Testis (tissue), 5 donors: ENCODE measurements at places on chromosomes 6 and 20.

DNA sequence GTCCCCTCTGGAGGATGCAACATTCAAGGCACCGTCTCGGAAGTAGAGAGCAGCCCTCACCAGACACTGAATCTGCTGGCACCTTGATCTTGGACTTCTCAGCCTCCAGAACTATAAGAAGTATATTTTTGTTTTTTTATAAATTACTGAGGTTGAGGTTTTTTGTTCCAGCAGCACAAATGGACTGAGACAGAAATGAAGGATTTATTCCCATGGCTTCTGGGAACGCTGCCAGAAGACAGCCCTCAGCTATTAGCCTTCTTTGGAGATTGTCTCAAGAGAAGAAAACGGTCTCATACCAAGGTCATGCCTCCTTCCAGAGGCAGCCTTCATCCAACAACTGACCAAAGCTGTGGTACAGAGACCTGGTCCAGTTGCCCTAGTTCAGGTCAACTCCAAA lies 85.4 kb downstream of the CHMP4B start:
- DNase-seq = peak; percentile 69

DNA sequence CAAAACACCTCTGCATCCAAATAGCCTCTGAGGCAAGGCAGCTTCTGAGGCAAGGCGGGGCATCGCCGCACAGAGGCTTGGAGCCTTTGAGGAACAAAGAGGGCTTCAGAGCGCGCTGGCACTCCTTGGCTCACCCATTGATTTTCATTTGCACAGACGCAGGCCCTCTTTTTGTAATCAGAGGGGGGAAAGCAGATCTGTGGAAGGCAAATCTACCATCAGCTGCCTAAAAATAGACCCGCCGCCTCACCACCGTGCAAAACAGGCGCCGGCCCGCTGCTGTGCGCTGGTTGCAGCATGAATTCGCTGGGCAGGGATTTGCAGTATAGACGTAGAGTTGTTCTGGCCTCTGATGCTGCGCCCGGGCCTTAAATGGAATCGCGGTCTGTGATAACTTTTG lies 69.9 kb upstream of the STMND1 start:
- DNase-seq = no peak

DNA sequence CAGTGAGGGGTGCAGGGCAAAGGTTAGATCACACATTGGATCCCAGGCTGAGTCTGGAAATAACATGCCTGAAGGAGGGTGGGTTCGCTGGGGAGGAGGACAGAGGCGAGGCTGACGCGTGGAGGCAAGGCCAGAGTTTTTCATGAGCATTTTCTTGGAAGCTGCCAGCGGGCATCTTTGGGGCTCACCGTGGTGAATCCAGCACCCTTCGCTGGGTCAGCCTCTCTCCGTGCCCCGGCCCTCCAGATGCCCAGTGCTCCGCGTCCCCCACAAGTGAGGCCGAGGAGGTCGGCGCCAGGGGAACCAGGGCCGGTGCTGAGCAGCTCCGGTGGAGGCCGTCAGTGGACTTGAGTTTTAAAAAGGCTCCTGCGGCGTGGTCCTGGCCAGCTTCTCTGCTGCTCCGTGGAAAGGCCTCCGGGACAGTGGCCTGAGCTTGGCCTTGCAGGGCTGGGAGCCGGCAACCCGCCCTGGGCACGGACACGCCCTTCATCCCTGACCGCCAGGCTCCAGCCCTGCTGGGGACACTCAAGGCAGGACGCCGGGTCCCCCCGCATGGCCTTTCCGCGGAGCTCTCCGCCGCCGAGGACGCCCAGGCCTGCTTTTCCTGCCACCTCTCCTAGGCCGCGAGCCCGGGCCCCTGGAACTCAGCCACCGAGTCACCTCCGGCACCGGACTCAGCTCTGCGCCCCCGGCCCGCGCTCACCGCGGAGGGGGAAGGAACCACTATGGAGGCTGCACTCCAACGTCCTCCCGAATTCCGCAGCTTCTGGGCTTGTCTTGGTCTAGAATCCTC lies 114.3 kb downstream of the THBS2 start:
- DNase-seq = no peak

GRCh38 chr6:131377112-131377705 lies 195.8 kb upstream of the ARG1 start:
- DNase-seq = no peak

DNA sequence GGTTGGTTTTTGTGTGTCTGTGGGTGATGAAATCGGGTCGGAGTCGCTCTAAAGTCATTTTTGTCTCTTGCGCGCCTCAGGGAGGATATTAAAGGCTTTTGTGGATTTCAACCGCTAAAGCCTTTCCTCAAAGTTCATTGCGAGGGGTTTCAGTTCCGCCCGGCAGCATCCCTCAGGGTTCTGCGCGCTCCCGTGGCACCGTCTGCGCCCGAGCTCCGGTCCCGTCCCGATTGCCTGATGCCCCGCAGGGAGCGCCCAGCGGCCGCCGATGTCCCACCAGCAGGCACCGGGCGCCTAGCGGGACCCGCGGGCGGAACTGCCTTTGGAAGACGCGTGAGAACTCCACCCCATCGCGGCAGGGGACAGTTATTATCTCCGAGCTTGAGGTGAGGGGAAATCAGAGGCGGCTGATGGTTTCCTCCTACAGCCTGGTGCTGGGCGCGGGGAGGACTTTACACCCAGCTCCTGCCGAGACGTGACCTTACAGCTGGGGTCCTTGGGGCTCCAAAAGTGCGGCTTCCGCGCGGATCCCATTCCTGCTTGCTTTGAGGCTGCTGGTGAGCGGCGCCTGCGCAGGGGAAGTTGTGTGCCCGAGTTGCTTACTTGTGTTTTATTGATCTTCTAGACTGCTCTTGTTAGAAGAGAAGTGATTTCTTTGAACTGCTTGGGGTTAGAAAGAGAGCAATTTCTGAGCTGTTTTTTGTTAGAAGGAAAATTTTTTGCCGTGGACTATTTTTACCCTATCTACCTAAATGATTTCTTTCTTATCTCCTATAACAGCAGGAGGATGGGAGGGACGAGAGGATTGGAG lies 27.1 kb downstream of the ULBP1 start:
- DNase-seq = peak; percentile 33

DNA sequence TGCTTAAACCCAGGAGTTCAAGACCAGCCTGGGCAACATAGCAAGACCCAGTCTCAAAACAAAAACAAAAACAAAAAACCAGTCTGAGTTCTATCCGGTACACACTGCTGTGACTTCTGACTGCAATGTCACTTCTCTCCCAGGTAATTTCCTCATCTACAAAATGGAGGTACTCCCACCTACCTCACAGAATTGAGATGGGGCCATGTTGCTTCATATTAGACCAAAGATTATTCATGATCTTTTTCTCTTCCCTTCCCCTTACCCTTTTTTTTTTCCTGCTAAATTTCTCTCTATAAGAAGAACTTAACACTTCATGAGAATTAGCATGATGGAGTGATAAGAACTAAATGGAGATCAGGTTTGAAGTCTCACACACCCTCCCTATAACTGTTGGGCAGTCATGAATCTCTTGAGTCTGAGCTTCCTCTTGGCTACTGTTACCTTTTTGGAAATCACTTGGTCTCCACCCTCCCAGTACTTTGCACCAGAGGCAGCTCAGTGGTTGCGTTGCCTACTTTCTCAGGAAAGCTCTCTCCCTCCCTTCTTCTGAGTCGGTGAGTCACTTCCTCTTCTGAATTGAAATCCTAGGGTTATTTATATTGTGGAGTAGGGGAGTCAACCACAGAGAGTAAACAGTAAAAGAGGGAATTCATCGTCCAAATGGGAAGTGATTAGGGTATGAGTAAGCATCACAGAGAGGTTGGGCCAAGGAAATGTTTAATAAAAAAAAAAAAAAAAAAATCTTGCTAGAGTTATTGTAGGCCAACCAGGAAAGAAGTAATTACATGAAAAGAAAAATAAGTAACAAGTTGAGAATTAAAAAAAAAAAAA lies 59.9 kb upstream of the MAP7 start:
- no peak for DNase-seq

GRCh38 chr6:148037496-148037895 lies 305.1 kb upstream of the SASH1 start:
- no peak for DNase-seq

GRCh38 chr6:87972279-87972678 lies 75.4 kb upstream of the SPACA1 start:
- no peak for DNase-seq

DNA sequence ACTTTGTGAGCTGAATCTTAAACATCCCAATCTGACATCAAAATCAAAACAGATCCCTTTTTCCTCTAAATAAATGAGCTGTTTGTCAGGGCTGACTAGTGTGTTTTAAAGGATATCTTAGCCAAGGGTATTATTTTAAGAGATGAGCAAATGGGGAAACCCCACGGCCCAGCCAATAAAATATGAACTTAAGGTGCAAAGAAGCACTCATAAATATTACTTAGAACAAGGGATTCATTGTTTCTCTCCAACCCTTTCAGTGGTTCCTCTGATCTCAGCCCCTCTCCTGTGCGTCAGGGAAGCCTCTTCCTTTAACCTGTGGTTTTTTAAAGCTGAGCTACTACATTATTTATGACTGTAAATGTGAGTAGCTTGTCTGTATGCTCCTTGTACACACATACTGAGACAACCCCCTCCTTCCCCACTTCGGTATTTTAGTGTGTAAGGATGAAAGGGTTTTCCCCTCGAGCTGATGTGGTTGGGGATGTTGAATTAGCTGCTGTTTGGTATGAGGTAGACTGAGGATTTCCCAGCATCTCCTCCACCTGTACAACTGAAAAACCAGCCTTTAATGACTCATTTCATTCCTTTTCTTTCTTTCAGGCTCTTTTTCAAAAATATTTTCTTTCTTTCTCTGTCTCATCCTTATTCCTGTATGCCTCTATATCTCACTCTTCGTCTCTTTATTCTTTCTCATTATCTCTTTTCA lies 6.5 kb downstream of the BMP5 start:
- DNase-seq = no peak

DNA sequence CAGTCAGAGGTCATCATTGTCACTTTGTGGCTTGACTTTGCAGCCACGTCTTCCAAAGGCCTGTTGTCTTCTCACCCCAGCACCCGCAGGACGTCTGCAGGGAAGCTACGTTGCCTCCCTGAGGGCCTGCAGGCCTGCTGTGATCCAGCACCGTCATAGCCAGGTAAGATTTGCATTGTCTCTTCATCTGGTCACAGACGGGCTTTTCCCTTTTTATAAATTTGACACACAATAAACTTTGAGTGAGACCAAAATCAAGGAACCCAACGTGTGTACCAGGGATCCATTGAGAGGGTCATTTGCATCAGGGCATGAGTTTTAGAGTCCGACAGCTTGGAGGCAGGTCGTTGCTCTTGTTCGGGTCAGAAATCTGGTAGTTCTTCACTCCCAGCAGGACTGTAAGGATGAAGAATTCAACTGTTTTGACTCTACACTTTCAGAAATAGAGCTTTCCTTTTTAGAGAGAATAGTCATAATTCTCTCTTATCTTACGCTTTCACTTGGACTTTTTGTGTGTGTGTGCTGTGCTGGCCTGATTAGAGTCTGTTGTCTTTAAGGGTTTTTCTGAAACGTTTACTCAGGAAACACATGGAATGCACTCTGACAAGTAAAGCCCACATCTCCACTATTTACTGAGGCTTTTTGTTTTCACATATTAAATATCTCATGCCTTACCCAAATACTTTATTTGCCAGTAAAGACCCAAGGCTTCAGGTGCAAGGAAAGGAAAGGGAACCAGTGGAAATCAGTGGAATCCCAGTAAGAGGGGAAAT lies 177.2 kb upstream of the TAB2 start:
- DNase-seq = no peak

DNA sequence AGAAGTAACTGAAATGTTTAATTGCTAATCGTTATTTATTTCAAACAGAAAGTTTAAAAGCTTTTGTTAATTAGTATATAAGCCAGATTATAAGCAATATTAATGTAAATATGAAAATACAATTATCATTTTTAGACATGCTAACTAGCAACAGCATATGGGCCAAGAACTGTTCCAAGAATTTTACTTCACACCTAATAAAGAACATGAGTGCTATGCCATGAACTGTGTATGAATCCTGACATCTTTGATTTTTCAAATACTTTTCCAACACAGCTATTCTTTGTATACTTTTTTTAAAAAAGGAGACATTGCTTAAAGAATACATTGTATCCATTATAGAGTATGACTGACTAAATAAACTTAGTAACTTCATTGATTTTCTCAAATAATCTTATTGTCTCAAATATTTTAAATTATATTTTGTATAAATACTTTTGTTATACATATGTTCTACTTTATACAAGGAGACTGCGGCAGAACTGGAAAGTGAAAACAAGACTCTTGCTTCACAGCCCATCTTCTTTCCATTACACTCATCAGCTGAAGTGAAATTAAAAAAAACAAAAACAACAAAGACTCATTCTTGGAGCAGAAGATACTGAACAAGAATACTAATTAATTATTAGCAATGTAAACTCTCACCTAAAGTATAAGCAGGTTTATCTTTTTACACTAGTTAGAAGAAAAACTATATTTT lies 89.9 kb downstream of the EPHA7 start:
- DNase-seq = no peak

- DNase-seq = no peak
Measured at GRCh38 chr20:14721926-14722452, 384.6 kb upstream of the FLRT3 start.

DNA sequence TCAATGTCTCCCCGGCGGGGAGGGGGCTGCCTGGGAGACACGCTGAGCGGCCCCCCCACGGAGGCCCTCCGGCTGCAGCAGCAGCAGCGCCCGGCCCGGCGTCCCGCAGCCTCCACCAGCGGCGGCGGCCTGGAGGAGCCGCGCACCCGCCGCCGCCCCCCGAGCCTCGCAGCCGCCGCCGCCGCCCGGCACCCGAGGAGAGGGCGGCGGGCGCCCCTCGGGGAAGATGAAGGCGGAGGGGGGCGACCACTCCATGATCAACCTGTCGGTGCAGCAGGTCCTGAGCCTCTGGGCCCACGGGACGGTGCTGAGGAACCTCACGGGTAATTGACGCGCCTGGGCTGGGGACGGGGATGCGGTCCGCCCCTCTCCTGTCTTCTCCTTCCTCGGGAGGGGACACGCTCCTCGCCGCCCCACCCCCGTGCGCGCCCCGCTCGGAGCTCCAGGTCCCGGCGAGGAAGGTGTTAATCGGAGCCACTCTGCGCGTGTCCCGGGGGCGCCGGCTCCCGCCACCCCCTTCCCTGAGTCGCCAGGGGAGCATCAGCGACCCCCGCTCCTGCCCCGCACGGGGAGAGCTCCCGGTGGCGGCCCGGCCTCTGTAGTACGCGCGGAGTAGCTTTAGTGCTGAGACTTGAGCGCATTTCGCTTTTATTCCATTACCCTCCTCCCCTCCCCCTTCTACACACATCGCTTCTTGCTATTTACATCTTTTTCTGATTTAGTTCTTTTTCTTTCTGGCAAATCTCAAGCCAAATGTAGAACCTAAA lies 686 bp downstream of the TMEM170B start:
- peak; percentile 36 for DNase-seq

DNA sequence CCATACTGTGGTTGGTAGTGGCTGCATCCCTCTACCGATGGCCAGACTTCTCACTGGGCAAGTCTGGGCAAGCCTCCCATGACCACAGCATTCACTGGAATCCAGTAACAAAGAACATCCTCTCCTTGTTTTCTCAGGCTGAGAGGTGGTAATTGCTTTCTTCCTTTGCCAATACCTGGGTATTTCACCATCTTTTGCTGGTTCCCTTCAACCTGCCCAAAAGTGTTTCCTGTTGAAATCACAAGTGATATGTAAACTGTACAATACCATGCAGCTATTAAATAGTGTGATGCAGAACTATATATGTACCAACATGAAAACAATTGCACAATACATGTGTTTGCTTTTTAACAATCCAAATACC lies at the start of gene PTCHD4:
TSS of gene PTCHD4 (minus strand) at position 55 of the 364 bp plus-strand sequence. CDS start 42,240 bp downstream, outside the sequence.
- no peak for DNase-seq

- peak; percentile 84 for DNase-seq
Measured at GRCh38 chr6:150685860-150686259, 86.2 kb downstream of the PLEKHG1 start.

- DNase-seq = no peak
Measured at GRCh38 chr6:106829451-106829850, 145.1 kb downstream of the CD24 start.

- no peak for DNase-seq
Measured at GRCh38 chr6:51844336-51844735, 243.1 kb downstream of the PKHD1 start.
